T-helper 17 cell (primary cell): ENCODE measurements at places on chromosomes 13 and 19. TPM values are rescaled to one million over a fixed set of nuclear protein-coding genes. Genes with fewer than 3 reads are reported as not detected.

The ALKBH6 gene
- total RNA-seq: 34.2 TPM

The BEST2 gene
- not detected for total RNA-seq

The ATP8B3 gene
- 6.0 TPM for total RNA-seq

The PSG11 gene
- total RNA-seq: 0.29 TPM

The ANKRD10 gene
- total RNA-seq: 110 TPM

The GDF15 gene
- total RNA-seq: 0.85 TPM

The SETDB2 gene
- 15.9 TPM for total RNA-seq

The CEACAM20 gene
- not detected for total RNA-seq

The FAM124A gene
- 0.29 TPM for total RNA-seq

GRCh38 chr19:30249911-30250310, 122.3 kb upstream of the ZNF536 start:
- no peak for DNase-seq
- no peaks in the 10 kb centered on the region for H3K4me1 ChIP-seq
- H3K27me3 ChIP-seq: peaks cover 37% of the 10 kb centered on the region
- no peak overlapping the region for H3K27ac ChIP-seq
- H3K36me3 ChIP-seq: no peaks in the 10 kb centered on the region

GRCh38 chr19:43606569-43607229, 5.2 kb upstream of the SRRM5 start:
- H3K4me1 ChIP-seq: peaks cover 8% of the 10 kb centered on the region
- H3K4me3 ChIP-seq: no peak overlapping the region
- H3K36me3 ChIP-seq: peaks cover 2% of the 10 kb centered on the region
- no peak for DNase-seq

- DNase-seq: no peak
- peaks cover 7% of the 10 kb centered on the region for H3K36me3 ChIP-seq
- H3K27ac ChIP-seq: no peak overlapping the region
- H3K4me1 ChIP-seq: no peaks in the 10 kb centered on the region
Measured at GRCh38 chr19:36750066-36750691, 22.4 kb downstream of the ZNF850 start.

- H3K27me3 ChIP-seq: no peaks in the 10 kb centered on the region
- peaks cover 7% of the 10 kb centered on the region for H3K36me3 ChIP-seq
- DNase-seq: peak; percentile 49
- peaks cover 23% of the 10 kb centered on the region for H3K4me1 ChIP-seq
- peak overlapping the region; percentile 66 for H3K4me3 ChIP-seq
Measured at GRCh38 chr19:19817357-19817756, 4.2 kb downstream of the ZNF506 start.

GRCh38 chr13:26048741-26049140, 3.1 kb downstream of the SHISA2 start:
- H3K4me1 ChIP-seq: peaks cover 9% of the 10 kb centered on the region
- H3K27me3 ChIP-seq: peaks cover 50% of the 10 kb centered on the region
- H3K4me3 ChIP-seq: no peak overlapping the region
- no peak for DNase-seq
- H3K36me3 ChIP-seq: no peaks in the 10 kb centered on the region

DNA sequence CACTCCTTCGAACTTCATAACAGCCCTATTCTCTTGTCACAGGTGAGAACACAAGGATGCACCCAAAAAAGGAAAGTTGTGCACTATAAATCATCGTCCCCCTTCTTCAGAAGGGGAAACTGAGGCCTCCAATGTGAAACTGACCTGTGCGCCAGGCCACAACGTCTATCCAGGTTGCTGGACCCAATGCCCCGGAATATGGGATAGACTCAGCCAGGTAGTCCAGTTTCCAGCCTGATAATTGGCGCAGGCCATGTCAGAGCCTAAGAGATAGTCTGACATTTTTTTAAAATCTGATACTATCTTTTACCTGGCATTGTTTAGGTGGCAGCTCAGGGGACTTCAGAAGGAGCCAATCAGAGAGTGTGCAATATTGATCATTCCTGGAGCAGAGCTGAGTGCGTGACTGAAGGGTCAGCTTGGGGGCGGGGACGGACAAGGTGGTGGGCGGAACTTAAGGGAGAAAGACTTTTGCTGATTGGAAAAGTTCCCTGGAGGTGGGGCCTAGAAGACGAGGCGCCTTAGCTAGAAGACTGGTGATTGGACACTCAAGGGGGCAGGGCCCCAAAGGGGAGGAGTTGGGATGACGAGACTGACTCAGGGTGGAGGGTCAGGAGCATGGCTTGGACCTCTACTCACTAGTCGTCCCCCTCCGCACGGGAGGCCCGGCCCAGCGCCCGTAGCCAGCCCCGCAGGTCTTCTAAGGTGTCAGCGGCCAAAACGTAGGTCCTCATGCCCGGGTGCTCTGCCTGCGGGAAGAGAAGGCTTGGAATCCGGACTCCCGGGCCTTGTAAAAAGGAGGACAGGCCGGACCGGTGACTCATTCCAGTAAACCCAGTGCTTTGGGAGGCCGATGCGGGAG, 8.5 kb downstream of the PLEKHA4 start:
- no peak for DNase-seq
- peak overlapping the region; percentile 92 for H3K4me3 ChIP-seq

- no peaks in the 10 kb centered on the region for H3K27me3 ChIP-seq
- H3K4me1 ChIP-seq: peaks cover 18% of the 10 kb centered on the region
- no peak for DNase-seq
Measured at GRCh38 chr19:40144947-40145748, 46.1 kb upstream of the MAP3K10 start.

DNA sequence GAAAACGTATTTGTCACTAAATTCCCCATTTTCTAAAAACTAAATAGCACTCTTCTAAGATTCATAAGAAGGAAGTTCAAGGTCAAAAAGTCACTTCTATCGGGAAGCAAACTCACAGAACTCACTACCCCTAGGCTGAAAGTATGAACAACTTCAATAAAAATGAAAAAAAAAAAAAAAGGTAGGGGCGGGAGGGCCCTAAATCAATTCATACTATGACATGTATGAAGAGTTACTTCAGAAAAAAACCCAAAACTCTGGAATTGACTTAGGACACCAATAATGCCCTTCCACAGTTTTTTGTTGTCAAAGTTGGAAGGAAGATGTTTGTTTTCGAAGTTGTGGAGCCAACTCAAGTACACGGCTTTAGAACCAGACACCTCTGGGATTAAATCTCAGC, 1.1 kb downstream of the SUCLA2 start:
- H3K27me3 ChIP-seq: no peaks in the 10 kb centered on the region
- no peak for DNase-seq
- H3K27ac ChIP-seq: peak overlapping the region; percentile 96
- peaks cover 19% of the 10 kb centered on the region for H3K4me1 ChIP-seq
- peak overlapping the region; percentile 93 for H3K4me3 ChIP-seq

DNA sequence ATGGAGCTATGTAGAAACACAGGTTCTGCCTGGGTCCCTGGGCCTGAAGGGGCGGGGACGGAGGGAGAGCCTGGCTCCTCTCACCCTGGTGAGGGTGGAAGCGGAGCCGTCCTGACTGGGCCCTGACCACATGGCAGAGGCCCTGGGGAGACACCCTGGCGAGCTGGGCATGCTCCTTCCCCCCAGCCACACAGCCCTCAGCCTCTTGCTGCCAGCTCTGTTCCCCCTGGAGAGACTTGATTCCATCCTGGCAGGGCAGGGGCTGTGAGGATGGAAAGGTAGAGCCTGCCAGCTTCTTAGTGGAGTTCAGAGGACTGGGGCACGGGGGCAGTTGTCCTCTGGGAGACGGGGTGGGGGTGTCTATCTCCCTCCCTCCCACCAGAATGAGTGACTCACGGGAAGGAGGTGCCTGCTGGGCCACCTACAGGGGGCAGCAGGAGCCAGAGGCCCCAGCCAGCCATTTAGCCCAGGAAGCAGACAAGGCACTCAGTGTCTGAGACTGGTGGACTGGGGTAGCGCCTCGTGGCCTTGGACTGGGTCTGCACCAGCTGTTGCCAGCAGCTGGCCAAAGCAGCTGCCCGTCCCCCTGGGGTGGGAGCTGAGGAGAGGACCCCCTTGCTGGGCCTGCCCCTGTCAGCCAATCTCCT, 22.8 kb upstream of the RNF17 start:
- H3K27me3 ChIP-seq: peaks cover 18% of the 10 kb centered on the region
- no peak for DNase-seq
- no peak overlapping the region for H3K4me3 ChIP-seq
- H3K4me1 ChIP-seq: no peaks in the 10 kb centered on the region
- H3K27ac ChIP-seq: no peak overlapping the region

GRCh38 chr19:29881386-29881785, 60.7 kb upstream of the URI1 start:
- peaks cover 4% of the 10 kb centered on the region for H3K4me1 ChIP-seq
- peaks cover 39% of the 10 kb centered on the region for H3K27me3 ChIP-seq

DNA sequence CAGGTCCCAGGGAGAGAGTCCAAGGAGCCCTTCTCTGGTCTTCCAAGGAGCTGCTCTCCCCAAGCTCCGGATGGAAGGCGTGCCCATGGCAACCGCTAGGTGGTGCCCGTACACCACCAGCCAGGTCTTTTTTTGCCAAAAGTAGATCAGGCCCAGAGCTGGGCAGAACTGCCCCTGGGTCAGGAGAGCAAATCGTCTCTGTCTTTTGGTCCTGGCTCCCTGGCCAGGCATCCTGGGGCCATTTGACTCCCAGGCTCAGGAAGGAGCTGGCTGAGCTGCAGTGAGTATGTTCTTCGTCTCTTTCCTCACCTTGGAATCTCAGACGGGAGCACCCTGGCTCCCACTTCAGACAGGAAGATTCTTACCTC, 24.6 kb upstream of the BCL3 start:
- peak overlapping the region; percentile 9 for H3K4me3 ChIP-seq
- DNase-seq: peak; percentile 69
- peaks cover 3% of the 10 kb centered on the region for H3K36me3 ChIP-seq
- peaks cover 14% of the 10 kb centered on the region for H3K4me1 ChIP-seq
- peak overlapping the region; percentile 70 for H3K27ac ChIP-seq

DNA sequence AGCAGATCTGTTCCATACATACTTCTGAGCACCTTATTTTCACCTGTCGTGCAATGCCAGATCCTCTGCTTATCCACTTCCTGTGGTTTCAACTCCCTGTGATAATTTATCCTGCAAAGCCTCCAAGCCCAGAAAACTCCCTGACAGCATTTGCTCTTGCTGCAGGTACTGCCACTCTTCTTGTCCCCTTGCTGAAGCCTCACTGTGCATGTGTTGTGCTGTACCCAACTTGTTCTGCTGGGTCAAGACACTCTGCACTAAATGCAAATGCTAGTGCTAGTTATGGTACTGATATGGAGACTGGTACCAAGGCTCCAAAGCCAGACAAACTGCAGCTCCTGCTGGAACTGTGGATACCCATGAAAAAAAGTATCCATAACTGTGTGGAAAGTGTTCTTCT, 315.4 kb upstream of the MIR17HG start:
- no peaks in the 10 kb centered on the region for H3K27me3 ChIP-seq
- H3K4me3 ChIP-seq: no peak overlapping the region
- no peaks in the 10 kb centered on the region for H3K36me3 ChIP-seq
- no peaks in the 10 kb centered on the region for H3K4me1 ChIP-seq

- peaks cover 10% of the 10 kb centered on the region for H3K36me3 ChIP-seq
- H3K27ac ChIP-seq: no peak overlapping the region
- H3K4me3 ChIP-seq: no peak overlapping the region
- no peak for DNase-seq
- peaks cover 72% of the 10 kb centered on the region for H3K27me3 ChIP-seq
Measured at GRCh38 chr13:97019236-97019635, 25.0 kb upstream of the OXGR1 start.

- peaks cover 64% of the 10 kb centered on the region for H3K4me1 ChIP-seq
- H3K27ac ChIP-seq: peak overlapping the region; percentile 100
- no peak for DNase-seq
- peak overlapping the region; percentile 96 for H3K4me3 ChIP-seq
Measured at GRCh38 chr19:13838435-13839129, 38.4 kb upstream of the NANOS3 start.

DNA sequence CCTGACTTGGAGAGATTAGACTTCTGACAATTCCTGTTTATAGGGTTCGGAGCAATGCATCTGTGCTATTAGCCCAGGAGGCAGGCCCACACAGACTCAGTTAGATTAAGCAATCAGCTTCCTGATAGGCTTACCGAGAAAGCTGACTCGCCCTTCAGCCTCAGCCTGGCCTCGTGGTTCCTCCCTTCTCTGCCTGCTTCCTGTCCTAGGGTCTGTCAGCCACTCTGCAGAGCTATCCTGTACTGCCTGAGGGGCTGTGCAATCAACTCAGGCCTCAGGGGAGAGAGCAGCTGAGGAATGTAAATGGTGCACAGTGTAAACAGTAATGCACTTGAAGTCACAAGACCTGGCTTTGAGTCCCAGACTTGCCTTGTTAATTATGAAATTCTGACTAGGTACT, 30.7 kb downstream of the HTR2A start:
- peaks cover 29% of the 10 kb centered on the region for H3K27me3 ChIP-seq
- H3K4me3 ChIP-seq: no peak overlapping the region
- peaks cover 2% of the 10 kb centered on the region for H3K4me1 ChIP-seq
- no peak overlapping the region for H3K27ac ChIP-seq
- H3K36me3 ChIP-seq: no peaks in the 10 kb centered on the region

GRCh38 chr19:37329686-37330085, 41.2 kb upstream of the ZNF527 start:
- peaks cover 18% of the 10 kb centered on the region for H3K36me3 ChIP-seq
- peaks cover 10% of the 10 kb centered on the region for H3K4me1 ChIP-seq
- no peak overlapping the region for H3K4me3 ChIP-seq
- no peak for DNase-seq
- peak overlapping the region; percentile 57 for H3K27ac ChIP-seq
- no peaks in the 10 kb centered on the region for H3K27me3 ChIP-seq

- H3K27ac ChIP-seq: no peak overlapping the region
- H3K4me1 ChIP-seq: no peaks in the 10 kb centered on the region
- H3K4me3 ChIP-seq: no peak overlapping the region
Measured at GRCh38 chr19:3346677-3347353, 19.6 kb upstream of the NFIC start.

DNA sequence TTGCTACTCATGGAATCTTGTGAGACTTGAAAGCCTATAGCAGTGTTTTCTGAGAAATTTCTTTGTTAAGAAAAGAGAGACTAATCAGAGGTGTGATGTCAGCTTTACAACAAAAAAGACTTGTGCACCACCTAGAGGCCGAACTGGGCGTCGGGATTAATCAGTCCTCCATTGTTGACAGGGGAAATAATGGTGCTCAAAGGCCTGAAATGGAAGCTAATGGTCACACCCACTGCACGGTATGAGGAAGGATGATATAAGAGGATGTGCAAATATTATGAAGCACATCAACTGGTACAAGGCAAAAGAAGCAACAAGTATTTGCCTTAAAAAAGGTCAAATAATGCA, 480.2 kb upstream of the MIR17HG start:
- H3K4me1 ChIP-seq: no peaks in the 10 kb centered on the region
- H3K4me3 ChIP-seq: no peak overlapping the region
- DNase-seq: no peak

- no peak for DNase-seq
- H3K4me1 ChIP-seq: no peaks in the 10 kb centered on the region
- no peak overlapping the region for H3K4me3 ChIP-seq
- H3K27me3 ChIP-seq: peaks cover 14% of the 10 kb centered on the region
- H3K27ac ChIP-seq: no peak overlapping the region
Measured at GRCh38 chr13:43687038-43687437, 99.7 kb downstream of the ENOX1 start.

- H3K4me1 ChIP-seq: peaks cover 4% of the 10 kb centered on the region
- no peaks in the 10 kb centered on the region for H3K27me3 ChIP-seq
- no peak overlapping the region for H3K4me3 ChIP-seq
- no peak for DNase-seq
- H3K36me3 ChIP-seq: peaks cover 4% of the 10 kb centered on the region
- no peak overlapping the region for H3K27ac ChIP-seq
Measured at GRCh38 chr19:48186541-48186991, 16.1 kb downstream of the ZSWIM9 start.
